Right cardiac atrium (tissue), 5 donors: ENCODE measurements at places on chromosomes 3 and 15. TPM values are rescaled to one million over a fixed set of nuclear protein-coding genes. Genes with fewer than 3 reads are reported as not detected.

MAGI1 gene
- total RNA-seq: 32.7 TPM

DNA sequence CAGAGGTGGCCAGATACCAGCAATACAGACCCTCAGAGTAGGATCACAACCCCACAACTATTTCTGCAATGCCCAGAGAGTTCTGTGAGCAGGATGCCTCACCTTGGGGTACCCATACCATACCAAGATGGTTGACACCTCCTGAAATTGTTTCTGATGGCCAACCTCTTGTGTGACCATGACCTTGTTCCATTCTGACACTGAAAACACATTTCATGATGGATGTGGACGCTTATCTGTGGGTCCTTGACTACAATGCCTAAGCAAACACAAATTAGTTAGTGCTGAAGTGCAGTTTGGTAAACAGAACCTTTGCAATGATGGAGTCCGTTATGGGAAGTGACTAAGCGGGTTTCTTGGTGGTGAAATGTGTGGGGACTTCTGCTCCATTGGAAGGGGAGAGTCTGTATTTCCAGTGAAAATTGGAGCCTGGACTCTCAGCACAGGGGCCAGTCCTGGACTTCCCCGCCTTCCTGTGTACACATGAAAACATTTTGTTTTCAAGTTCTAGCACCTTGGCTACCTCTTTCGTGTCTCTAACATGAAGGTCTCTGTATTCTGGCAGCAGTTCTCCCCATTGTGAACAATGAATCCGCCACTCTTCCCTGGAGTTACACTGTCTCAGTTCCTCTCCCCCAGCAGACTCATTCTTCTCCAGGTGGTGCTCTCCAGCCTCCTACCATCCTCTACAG lies 106.2 kb downstream of the XXYLT1 start:
- no peak for DNase-seq

DNA sequence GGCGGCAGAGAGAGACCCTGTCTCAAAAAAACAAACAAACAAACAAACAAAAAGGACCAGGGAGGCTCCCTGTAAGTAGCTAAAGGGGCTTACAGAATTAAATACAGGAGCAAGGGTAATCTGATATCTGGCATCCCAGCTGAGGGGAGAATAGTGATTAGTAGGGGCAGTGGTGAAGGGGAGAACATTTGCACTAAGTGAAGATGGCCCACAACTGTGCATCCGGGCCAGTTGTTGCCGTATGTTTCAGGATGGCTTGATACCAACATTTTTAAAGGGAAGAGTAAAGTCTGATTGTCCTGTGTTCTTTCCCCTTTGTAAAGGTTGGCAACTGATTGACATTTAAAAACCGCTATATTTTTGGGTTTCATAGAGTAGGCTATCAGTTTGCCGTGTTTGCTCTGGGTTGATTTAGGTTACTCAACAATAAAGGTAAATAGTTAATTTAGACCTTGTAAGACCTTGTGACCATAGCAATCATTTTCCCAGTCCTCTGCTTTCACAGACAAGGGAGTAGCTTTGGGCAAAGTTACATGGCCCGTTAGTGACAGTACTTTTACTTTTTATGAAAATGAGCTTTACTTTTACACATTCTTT lies 167.8 kb downstream of the PTPRG start:
- no peak for DNase-seq

DNA sequence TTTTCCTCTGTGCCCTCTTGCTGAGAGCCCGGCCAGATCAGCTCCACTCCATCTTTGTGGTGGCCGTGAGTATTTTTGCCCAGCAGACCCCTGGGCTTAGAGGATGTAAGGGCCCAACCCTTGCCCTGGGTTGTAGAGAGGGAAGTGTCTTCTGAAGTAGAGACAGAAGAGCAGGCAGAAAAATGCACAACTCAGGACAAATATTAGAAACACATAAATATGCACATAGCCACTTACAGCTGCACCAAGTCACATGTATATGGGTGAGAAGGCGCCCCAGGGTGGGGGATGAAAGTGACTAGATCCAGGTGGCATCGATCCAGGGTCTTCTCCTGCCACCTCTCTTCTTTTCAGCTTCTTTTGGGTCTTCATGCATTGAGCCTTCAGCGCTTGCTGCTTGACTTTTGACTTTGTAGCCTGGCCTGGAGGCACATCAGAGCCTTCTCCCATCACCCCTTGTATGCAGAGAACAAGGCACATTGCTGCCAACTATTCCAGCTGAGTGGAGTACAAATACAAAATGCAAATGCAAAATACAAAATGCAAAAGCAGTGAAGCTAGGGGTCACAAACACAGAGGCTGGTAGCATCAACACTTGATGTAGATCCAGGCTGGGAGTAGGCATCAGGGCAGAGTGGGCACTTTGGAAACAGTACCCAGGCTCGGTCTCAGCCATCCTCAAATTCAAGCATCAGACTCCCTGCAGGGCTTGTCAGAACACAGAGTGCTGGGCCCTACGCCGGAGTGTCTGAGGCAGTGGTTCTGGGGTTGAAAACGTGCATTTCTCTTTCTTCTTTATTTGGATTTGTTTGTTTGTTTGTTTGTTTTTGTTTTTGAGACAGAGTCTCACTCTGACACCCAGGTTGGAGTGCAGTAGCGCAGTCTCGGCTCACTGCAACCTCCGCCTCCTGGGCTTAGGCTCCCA lies 133.0 kb downstream of the ASB7 start:
- DNase-seq: no peak

HCLS1 gene
- 22.5 TPM for total RNA-seq

DNA sequence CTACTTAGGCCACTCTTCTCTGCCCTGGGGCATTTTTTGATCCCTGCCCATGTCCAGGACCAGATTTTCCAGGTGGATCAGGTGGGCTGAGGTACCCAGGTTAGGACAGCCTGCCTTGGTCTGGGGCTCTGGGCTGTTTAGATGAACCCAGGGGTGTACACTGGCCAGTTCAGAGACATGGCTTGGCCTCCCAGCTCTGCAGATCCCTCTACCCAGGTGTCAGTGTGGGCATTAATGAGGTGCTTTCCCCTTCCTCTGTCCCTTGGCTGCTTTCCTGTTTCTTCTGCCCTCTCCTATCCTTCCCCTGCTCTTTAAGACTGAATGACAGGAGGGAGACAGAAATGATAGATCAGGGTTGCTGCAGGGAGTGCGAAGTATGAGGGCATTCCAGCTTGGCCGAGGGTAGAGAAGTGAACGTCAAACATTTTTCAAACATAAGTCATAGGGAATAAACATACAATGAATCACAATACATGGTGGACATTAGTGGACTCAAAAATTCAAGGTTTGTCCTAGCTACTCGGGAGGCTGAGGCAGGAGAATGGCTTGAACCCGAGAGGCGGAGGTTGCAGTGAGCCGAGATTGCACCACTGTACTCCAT lies 30.5 kb downstream of the RTP1 start:
- DNase-seq: no peak

DNA sequence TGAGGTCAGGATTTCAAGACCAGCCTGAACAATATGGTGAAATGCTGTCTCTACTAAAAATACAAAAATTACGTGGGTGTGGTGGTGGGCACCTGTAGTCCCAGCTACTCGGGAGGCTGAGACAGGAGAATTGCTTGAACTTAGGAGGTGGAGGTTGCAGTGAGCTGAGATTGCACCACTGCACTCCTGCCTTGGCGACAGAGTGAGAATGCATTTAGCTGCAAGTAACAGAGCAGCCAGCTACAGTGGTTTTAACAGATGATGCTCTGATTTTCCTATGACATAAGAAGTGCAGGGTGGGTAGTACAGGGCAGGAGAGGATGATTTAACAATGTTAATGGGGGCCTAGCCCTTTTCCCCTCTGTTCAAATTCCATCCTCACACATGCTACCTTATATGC lies 267.9 kb downstream of the RPLP1 start:
- DNase-seq: no peak

- no peak for DNase-seq
These were observed 555 bp downstream of the TM2D3 start for GRCh38 chr15:101651554-101652097.

DNA sequence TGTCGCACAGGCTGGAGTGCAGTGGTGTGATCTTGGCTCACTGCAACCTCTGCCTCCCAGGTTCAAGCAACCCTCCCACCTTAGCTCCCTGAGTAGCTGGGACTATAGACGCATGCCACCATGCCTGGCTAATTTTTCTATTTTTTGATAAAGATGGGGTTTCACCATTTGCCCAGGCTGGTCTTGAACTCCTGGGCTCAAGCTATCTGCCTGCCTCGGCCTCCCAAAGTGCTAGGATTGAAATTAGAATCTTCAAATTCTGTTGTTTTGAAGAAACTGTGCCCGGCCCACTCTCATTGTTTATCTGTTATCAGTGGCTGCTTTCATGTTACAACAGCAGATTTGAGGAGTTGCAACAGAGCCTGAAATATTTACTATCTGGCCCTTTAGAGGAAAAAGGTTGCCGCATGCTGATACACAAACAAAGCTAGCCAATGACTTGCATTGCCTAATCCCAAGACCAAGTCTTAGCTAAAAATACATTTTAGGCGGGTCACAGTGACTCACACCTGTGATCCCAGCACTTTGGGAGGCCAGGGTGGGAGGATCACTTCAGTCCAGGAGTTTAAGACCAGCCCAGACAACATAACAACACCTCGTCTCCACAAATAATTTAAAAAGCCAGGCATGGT lies 43.2 kb upstream of the PPP4R2 start:
- no peak for DNase-seq

DNA sequence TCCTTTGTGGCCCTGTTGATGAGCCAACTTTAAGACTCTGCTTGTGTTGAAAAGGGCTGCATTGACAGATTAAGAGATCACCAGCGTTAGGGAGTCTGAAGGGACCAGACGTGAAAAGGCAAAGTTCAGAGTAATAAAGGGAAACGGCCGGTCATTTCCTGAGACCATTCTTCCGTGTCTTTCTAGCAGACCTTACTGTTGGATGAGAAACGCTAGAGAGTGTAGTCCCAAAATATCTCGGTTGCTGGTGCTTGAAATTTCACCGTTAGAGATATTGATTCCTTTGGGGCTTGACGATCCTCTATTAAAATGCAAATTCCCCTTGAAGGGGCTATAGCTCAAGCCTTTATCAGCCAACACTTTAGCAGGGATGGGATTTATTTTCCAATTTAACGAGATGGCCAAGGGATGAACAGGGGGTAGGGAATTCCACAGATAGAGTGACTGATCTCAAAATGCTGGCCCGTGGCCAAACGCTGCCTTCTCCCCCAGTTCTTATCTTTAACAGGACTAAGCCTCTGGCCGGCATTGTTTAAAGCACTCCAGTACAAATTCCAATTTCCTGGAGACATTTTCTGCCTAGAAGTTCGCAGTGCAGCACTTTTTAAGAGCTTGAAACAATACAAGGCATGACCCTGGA lies 250.4 kb downstream of the TJP1 start:
- DNase-seq: peak; percentile 33

GHSR gene
- not detected for total RNA-seq

GRCh38 chr3:150114873-150115540 lies 144.3 kb upstream of the PFN2 start:
- DNase-seq: no peak

GRCh38 chr3:150278843-150279381 lies 129.2 kb upstream of the TSC22D2 start:
- DNase-seq: no peak

GRCh38 chr3:115436767-115437301 lies 186.5 kb upstream of the GAP43 start:
- no peak for DNase-seq

DNA sequence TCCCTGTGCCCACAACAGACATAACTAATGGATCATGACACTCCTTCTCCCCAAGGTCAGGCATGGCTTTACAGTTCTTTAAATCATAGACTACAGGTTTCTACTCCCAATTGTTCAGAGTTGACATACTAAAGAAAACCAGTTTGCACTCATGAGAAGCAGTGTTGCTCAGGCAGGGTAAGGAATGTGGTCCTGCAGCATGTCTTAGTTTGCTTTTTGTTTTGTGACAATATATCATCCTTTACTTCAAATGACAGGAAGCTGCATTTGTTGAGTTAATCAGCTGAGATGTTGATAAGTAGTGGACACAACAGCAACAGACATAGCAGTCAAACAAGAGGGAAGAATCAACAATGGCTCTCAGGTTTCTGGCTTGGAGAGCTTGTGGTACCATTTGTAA lies 267.5 kb downstream of the SLCO3A1 start:
- DNase-seq: no peak

- no peak for DNase-seq
These were observed at the start of gene SLC27A2 for GRCh38 chr15:50181969-50182218. SLC27A2 (plus strand) TSS chr15:50182196; CDS start chr15:50182428, 232 bp downstream.

FES gene
- 21.0 TPM for total RNA-seq

DNA sequence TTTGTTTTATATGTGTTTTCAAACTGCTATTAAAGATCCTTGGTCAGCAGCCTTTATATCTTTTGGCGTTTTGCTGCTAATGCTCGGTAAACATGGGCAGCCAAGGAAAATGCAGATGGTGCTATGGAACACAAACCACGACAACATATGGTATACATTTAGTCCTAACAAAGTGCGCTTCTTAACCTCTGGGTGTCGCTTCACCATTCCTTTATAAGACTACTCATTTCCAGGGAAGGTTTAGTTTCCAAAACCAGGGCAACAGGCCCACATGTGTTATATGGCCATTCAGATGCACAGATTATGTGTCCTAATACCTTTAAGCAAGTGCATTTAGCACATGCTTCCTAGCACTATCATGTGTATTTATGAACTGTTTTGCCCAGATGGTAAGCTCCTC lies 14.7 kb downstream of the SHOX2 start:
- no peak for DNase-seq

TRH gene
- total RNA-seq: not detected

DNA sequence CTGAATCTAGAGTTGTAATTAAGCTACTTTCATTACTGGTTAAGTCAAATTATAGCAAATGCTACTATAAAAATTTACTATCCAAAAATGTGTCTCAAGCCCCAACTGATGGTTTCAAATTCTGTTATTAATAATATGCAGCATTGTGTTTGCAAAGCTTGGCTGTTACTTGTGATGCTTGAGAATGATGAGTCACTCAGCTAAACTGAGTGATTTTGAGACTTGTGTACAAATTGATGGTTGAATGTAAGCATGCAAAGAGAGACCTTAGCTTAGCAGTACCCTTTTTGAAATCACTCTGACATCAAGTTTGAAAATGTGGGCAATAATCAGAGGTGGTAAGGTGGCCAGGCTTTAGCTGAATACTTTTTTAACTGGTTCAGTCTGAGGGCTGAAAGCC lies 27.6 kb downstream of the OPA1 start:
- DNase-seq: no peak

TIMP4 gene
- 13.7 TPM for total RNA-seq

TLR9 gene
- 0.19 TPM for total RNA-seq

SHQ1 gene
- 22.4 TPM for total RNA-seq

DNA sequence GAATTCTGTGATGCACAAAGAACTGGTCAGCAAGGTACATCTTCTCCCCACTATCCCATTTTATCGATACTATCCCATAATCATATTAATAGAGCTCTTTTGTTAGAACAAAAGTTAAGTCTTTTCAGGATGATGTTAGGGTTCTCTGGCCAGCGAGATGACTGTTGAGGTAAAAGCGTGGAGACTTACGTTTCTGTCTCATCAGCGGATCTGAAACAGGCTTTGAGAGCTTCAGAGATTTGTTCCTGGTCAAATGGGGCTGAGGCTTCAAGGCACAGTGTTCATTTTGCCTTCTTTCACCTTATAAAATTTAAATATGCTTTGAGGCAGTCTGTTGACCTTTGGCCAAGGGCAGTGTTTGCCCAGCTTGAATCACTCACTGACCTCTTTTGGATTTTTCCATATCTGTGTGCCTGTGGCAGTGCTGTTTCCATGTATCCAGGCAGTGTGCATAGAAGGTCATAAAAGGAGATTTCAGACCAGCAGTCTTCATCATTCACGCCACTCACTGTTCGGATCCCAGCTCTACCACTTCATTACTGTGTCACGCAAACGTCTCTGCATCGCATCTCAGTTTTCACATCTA lies 3.1 kb downstream of the ADAMTSL3 start:
- DNase-seq: no peak
